ENCODE measurements at places on chromosomes 2 and 18. TPM values are rescaled to one million over a fixed set of nuclear protein-coding genes. Genes with fewer than 3 reads are reported as not detected.

Gene DPYSL5
- not detected for total RNA-seq

Gene CCDC102B
- 1.5 TPM for total RNA-seq

GRCh38 chr2:6946722-6947121 lies 29.5 kb downstream of the RNF144A start:
- no peak for DNase-seq

GRCh38 chr2:114735126-114735525 lies 292.7 kb downstream of the DPP10 start:
- no peak for DNase-seq

DNA sequence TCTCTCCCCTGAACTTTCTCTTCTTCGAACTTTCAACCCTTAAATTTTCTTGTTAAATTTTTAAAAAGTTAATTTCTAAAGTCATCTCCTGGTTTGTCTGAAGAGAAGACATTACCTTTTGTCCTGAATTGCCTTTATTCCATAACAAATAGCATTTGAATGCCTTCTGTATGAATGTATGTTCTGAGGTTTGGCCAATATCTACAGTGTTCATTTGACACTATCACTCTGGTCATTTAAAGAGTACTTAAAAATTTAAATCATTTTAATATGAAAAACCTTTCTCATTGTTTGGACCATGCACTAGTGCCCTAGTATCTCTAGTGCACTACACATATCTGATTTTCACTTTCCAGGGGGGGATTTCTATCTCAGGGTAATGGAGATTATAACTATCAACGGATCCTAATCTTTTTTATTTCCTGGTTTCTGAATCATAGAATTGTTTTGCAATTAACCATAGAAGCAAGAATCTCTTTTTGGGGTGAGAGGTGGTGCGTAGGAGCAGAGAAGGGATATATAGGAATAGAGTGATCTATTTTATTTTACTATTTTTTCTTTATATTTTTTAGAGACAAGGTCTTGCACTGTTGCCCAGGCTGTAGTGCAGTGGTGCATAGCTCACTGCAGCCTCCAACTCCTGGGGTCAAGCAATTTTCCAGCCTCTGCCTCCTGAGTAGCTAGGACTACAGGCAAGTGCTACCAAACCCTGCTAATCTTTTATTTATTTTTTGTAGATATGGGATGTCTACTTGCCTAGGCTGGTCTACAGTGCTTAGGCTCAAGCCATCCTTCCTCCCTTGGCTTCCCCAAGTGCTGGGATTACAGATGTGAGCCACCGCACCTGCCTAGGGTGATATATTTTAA lies 25.5 kb downstream of the TANC1 start:
- DNase-seq: no peak
